HFFc6 (cell line): ENCODE measurements at places on chromosomes 7 and 10.

GRCh38 chr7:80542398-80542797, 30.5 kb upstream of the GNAT3 start:
- DNase-seq = peak; percentile 99

- DNase-seq = no peak
Observed at GRCh38 chr7:92608380-92609322, 18.5 kb upstream of the FAM133B start.

DNA sequence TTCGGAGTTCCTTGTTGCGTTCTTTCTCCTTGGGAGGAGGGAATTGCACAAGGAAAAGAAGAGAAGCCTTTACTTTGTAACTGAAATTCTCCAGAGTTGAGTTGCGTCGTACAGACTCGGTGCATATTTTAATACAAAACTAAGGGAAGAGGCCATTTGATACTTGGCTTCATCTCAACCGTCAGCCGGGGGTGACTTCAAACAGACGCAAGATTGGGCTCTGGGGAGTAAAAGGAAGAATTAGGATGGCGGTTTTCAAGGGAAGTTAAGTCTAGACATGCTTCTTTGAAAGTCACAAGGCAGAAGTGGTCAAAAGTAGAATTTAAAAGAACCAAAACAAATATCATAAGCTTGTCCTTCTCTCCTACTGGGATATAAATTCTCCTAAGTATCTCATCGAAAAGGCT, 1.6 kb downstream of the PRR15 start:
- no peak for DNase-seq

DNA sequence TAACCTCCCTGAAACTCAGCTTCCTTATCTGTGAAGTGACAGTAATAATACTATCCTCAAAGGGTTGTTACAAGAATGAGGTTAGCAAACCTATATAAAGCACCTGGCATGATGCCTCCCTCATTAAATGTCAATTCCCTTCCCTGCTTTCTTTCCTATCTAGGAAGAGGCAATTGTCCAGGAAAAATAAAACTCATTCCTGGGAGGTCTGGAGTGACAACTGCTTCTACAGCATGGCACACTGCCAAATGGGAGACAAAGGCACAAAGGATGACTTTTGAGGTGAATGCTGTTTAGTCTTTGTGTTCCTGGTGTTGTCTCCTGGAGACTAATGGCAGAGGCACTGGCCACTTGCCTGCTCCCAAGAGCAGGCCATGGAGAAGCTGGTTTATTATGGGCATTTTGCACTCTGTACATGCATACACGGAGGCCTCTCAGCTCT, 32.2 kb upstream of the PDE1C start:
- no peak for DNase-seq

DNA sequence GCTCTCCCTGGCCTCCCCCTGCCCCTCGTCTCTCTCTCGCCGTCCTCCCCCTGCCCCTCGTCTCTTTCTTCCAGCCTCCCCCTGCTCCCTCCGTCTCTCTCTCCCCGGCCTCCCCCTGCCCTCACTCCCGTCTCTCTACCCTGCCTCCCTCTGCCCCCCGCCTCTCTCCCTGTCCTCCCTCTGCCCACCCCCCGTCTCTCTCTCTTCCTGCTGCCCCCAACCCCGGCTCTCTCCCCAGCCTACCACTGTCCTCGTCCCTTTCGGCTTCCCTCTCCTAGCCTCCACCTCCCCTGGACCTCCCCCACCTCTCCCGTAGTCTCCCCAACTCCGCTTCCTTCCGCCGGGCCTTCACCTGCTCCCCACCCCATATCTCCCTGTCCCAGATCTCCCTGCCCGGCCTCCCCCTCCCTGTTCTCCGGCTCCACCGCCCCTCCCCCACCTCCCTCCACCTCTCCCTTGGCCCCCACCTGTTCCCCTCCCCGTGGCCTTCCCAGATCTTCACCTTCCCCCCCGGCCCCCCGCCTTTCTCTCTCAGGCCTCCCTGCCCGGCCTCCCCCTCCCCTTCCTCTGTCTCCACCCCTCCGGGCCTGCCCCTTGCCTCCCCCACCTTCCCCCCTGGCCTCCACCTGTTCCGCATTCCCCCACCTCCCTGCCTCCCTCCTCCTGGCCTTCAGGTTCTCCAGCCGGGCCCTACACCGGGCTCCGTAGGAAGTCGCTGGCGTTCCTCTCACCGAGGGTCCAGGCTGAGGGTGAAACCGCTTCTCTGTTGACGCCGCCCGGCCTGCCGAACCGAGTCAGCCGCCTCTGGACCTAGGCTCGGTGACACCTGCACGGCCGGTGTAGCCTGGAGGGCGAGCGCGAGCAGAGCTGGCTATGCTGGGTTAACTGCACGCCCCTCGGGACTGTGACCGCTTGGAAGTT, 1.2 kb downstream of the GET4 start:
- DNase-seq = no peak

- DNase-seq = no peak
Observed at GRCh38 chr7:85065888-85066485, 120.9 kb downstream of the SEMA3D start.

DNA sequence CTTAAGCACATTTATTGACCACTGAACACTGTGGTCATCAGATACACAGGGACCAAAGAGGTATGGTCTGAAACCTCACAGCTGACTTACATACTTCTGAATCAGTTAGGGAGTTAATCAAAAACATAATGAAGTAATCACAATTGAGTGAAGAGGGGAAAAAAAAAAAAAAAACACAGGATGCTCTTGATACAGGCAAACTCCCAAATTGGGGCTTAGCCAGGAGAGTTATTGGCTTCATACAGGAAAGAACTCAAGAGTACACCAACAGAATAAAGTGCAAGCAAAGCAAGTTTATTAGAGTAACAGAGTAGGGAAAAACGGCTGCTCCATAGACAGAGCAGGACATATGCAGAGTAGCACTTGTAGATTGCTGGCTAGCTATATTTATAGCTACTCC, 917.0 kb downstream of the CNTNAP2 start:
- DNase-seq = no peak

DNA sequence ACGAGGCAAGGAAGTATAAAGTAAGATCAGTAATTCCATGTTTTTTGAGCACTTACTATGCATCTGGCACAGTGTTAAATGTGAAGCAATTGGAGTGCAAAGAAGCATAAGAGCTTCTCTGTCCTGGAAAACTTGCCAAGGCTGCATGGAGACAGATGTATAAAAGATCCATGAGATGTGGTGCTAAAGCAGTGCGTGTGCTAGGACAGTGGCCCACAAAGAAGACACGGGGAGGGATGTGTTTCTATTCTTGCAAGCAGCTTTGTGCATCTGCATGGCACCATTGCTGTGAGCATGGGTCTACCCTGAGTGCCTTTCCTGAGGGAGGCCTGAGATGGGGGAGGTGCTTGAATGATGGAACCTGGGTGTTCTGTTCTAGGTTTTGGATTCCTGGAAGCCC, 5.1 kb upstream of the CDHR3 start:
- no peak for DNase-seq

DNA sequence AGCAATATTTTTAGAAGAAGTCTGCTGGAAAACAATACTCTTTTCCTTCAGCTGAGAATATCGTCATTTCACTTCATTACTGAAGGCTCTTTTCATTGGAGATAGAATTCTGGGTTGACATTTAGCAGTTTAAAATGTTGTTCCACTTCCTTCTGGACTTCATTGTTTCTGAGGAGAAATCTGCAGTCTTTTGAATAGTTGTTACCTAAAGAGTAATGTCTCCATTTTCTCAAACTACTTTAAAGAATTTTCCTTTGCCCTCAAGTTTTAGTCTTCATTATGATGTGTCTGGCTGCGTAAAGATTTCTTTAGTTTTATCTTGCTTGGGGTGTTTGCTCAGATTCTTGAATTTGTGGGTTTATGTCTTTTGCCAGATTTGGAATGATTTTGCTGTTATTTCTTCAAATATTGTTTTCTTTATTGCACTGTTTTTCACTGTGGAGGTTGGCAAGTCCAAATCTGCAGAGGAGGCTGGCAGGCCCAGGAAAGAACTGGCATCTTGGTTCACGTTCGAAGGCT, 136.3 kb downstream of the DNAJB6 start:
- no peak for DNase-seq

- no peak for DNase-seq
Observed at GRCh38 chr7:44754802-44755697, 6.4 kb downstream of the ZMIZ2 start.

- no peak for DNase-seq
Observed at GRCh38 chr10:106446920-106447319, 717.6 kb downstream of the SORCS1 start.

DNA sequence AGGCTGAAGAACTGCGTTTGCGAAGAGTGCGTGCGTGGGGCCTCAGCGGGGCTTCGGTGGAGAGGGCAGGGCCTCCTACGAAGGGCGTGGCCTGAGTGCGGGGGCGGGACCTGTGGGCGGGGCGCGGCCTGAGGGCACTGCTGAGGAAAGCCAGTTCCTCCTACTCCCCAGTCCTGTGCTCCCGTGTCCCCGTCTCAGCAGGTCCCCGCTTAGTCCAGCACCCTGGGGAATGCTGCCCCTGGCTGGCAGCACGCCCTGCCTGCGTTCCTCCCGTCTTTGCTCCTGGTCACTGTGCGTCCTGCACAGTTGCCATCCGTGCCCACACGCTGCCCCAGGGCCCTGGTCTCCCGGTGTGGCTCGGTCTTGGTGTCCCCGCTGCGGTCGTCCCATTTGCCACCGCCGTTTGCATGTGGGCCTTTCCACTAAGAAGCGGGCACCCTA, 177.1 kb downstream of the ZNF248 start:
- DNase-seq = no peak

GRCh38 chr7:150401424-150401790, 22.3 kb downstream of the ZNF775 start:
- no peak for DNase-seq

DNA sequence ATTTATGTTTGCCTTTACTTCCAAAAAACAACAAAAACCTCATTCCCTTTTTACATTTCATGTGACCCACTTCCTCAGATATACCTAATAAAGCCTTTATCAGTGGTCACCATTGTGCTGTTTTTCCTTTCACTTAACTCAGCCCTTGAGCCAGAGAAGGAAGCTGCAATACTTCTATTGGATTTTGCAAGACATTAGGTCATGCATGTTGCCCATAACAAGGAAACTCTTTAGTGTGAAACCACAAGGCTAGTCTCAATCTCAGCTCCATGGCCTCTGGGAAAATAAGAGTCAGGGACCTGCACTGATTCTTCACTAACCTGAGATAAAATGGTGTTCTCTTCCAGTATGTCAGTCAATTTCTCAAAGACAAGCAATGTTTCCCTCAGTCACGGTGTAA, 27.8 kb downstream of the STEAP4 start:
- DNase-seq = no peak

DNA sequence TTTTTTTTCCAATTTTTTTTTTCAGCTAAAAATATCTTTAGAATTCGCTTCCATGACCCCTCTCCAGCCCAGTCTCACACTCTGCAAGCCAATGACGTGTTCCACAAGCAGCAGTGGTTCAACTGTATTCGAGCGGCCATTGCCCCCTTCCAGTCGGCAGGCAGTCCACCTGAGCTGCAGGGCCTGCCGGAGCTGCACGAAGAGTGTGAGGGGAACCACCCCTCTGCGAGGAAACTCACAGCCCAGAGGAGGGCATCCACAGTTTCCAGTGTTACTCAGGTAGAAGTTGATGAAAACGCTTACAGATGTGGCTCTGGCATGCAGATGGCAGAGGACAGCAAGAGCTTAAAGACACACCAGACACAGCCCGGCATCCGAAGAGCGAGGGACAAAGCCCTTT, 42.8 kb downstream of the CALML5 start:
- DNase-seq = no peak

DNA sequence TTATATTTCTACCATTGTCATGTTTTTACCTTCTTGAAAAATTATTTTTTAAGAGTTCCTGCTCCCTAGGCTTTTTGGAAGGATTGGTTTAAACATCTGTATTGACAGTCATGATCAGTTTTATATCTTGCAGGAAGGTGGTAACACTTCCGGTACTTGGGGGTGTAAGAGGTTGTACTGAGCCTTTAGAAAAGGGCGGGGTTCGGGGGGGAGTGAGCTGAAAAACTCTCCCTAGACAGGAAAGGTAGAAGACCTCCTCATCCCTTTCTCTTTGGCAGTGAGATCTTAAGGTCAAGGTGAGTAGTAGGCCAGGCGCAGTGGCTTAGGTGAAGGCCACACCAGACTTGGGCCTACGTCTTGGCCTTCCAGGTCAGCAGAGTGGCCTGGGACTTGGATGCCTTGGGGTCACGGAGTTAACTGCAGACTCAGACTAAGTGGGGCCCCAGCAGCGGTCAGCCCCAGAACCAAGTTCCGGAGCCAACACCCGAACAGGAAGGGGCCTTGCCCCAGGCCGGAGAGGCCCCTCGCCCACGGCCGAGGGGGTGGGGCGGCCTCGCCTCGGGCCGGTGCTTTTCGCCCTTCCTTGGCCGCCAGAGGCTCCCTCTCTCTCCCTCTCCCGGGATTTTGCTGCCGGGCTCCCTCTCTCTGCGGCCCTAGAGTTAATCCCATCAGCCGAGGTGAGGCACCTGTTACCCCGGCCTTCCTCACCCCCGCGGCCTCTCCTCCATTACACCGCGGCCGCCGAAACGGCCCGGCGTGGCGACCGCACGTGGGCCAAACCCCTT, at the start of gene PPP1R9A:
Gene PPP1R9A, plus strand, starts transcription at position 569 of the 785 bp plus-strand sequence. CDS start 2,520 bp downstream, outside the sequence.
- DNase-seq = no peak

GRCh38 chr10:17144757-17145156, 15.1 kb upstream of the CUBN start:
- peak; percentile 5 for DNase-seq

DNA sequence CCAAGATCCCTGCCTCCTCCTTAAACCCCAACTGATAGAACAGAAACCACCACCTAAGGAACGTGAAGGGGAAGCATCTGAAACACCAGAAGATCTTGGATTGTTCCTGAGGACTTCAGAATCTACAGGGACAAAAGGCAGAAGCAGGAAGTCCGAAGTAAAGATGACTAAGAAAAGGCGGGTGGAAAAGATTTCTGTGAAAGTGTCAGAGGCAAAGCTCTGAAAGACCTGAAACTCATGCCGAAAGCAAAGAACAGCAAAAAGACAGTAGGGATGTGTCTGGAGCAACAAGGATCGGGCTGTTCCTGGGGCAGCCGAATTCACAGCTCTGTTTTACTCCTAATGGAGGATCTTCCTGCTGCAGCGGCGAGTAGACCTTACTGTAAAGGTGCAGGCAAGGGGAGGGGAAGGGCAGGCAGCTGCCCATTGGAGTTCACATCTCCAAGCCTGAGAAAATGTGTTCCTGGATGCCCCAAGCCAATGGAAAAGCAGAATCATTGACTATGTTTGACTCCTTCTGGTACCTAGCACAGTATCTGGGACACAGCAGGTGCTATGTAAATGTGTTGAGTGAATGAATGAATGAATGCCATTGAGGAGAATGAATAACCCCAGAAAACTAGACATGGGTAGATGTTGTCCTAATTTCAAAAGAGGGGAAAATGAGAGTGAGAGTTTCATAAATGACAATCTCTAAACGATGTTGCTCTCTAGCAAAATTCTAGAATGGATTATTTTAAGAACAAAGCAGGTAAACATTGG, 40.4 kb downstream of the PDIA4 start:
- peak; percentile 33 for DNase-seq

GRCh38 chr10:62080905-62081304, 179.4 kb downstream of the ARID5B start:
- DNase-seq = no peak

DNA sequence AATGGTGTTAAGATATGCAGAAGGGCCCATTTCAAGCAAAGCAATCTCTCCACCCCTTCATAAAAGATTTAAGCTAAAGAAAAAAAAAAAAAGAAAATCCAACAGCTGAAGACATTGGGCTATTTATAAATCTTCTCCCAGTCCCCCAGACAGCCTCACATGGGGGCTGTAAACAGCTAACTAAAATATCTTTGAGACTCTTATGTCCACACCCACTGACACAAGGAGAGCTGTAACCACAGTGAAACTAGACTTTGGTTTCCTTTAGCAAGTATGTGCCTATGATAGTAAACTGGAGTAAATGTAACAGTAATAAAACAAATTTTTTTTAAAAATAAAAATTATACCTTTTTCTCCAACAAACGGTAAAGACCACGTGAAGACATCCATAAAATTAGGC, 28.6 kb downstream of the PPP3CB start:
- no peak for DNase-seq
